K562 (cell line): ENCODE measurements at places on chromosomes 3 and 15. TPM values are rescaled to one million over a fixed set of nuclear protein-coding genes. Genes with fewer than 3 reads are reported as not detected.

DNA sequence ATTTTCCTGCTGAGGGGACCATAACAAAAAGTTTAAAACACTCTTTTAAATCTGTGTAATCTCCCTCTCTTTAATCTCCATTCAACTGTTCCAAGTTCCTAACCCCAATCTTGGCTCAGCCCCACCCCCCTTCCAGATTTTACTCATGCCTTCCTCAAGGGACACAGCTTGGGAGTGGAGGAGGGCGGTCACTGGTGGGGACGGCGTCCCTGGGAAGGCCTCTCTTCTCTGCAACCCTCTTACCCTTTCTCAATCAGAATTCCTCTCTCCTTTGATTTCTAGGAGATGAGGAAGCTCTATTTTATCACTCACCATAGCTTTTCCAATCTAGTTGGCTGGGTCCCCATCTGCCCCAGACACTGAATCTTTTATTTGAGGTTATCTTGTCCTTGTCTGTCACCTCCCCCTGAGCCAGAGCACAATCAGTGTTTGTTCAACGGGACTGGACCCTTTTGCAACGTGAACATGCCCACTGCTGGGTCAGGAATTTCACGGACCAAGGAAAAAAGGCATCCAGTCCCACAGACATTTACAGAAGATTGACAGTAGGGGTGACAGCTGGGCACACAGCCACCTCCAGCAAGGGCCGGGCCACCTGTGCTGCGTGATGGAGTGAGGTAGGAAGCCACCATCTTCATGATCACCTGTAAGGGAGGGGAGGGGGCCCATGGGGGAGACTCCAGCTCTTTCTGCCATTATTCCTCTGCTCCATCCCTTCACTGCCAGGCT lies 84.0 kb upstream of the HERC1 start:
- H3K27ac ChIP-seq = no peak overlapping the region
- no peak for DNase-seq
- H3K36me3 ChIP-seq = no peaks in the 10 kb centered on the region
- no peaks in the 10 kb centered on the region for H3K27me3 ChIP-seq

GRCh38 chr15:50390554-50391264 lies 33.5 kb upstream of the USP8 start:
- no peak overlapping the region for H3K4me3 ChIP-seq
- H3K27me3 ChIP-seq = no peaks in the 10 kb centered on the region
- no peaks in the 10 kb centered on the region for H3K36me3 ChIP-seq
- no peak for DNase-seq
- peak overlapping the region; percentile 64 for H3K27ac ChIP-seq

GRCh38 chr15:90020936-90021507 lies 19.9 kb downstream of the ZNF710 start:
- no peak overlapping the region for H3K27ac ChIP-seq
- no peaks in the 10 kb centered on the region for H3K36me3 ChIP-seq
- no peak overlapping the region for H3K4me3 ChIP-seq
- H3K27me3 ChIP-seq = no peaks in the 10 kb centered on the region
- DNase-seq = no peak

DNA sequence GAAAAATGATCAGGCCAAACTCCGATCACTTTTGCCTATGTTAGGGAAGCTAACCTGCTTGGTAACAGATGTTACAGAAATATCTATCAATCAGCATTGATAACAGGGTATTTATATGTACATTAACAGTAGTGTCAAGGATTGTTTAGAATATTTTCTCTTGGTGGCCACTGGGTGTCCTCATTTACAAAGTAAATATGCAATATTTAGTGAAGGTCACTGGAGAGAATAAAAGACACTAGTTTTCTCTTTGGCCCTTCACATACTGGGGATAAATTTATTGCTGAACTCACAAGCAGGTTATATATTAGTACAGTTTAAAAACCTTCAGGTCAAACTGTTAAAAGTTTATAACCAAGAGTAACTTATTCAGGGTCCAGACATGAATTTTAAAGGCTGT lies 69.0 kb downstream of the TIGIT start:
- no peak overlapping the region for H3K4me3 ChIP-seq
- H3K36me3 ChIP-seq = no peaks in the 10 kb centered on the region
- 0 out of 2 replicates have a peak, but pooled peaks cover 4% of the 10 kb centered on the region for H3K27me3 ChIP-seq
- H3K4me1 ChIP-seq = no peaks in the 10 kb centered on the region
- no peak overlapping the region for H3K27ac ChIP-seq
- DNase-seq = peak; percentile 3

DNA sequence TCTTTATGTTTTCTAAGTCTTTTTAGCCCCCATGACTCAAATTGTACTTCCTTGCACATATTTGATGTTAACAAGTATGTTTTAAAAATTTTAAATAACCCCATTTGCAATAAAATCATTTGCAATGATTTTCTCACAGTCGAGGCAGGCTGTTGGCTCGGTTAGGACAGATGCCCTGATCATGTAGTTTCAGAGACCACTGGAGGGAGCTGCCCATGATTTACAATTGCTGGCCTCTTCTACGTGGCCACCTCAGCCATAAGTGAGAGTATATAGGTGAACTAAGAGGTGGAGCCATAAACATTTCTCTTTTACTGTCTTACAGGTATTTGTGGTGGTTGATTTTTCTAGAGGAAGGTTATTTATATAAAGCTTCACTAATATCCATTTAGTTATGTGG lies 1.7 kb downstream of the DTWD1 start:
- H3K4me3 ChIP-seq = peak overlapping the region; percentile 65; the same call in 1 of the 2 replicates
- DNase-seq = no peak
- H3K27ac ChIP-seq = no peak overlapping the region
- peaks cover 34% of the 10 kb centered on the region for H3K36me3 ChIP-seq
- peaks cover 10% of the 10 kb centered on the region; the same call in 2 of the 3 replicates for H3K4me1 ChIP-seq

Gene EOMES
- 0.07 TPM in 1 of 2 replicates, not detected in the other for total RNA-seq

Gene CYP1A2
- not detected in 2 replicates for total RNA-seq

DNA sequence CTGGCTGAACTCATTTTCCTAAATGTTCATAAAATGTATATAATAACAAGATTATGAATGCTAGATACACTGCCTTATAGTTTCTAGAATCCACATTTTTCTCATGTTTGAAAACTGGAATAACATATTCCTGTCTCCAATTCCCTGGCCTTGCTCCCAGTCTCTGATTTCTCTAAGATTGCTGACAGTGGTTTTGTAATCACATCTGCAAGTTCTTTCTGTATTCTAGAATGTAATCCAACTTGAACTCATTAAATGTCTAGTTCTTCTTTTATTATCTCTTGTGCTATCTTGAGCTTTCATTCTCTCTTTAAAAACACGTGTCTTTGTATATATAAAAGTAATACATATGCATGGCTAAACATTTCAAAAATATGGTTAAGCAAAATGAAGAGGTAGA lies 215.2 kb upstream of the ADAMTS9 start:
- H3K27me3 ChIP-seq = no peaks in the 10 kb centered on the region
- no peak overlapping the region for H3K4me3 ChIP-seq
- no peaks in the 10 kb centered on the region for H3K36me3 ChIP-seq
- no peak overlapping the region for H3K27ac ChIP-seq

Gene IL1RAP
- 0.62 and 1.3 TPM in 2 replicates for total RNA-seq

- H3K27ac ChIP-seq = peak within 1 kb of the TSS; percentile 74
- peaks cover 26% of the 10 kb centered on the region for H3K4me1 ChIP-seq
- peaks cover 31% of the 10 kb centered on the region; the same call in 2 of the 3 replicates for H3K36me3 ChIP-seq
- peak; percentile 94 for DNase-seq
- peak within 1 kb of the TSS; percentile 74 for H3K4me3 ChIP-seq
- H3K27me3 ChIP-seq = no peaks in the 10 kb centered on the region
These were observed at the start of gene GOLGA8A for GRCh38 chr15:34437687-34438086. Gene GOLGA8A (minus strand): TSS chr15:34437808. CDS start chr15:34389691, 48,117 bp downstream.

Gene SNX33
- total RNA-seq = 14.1 and 14.8 TPM in 2 replicates

DNA sequence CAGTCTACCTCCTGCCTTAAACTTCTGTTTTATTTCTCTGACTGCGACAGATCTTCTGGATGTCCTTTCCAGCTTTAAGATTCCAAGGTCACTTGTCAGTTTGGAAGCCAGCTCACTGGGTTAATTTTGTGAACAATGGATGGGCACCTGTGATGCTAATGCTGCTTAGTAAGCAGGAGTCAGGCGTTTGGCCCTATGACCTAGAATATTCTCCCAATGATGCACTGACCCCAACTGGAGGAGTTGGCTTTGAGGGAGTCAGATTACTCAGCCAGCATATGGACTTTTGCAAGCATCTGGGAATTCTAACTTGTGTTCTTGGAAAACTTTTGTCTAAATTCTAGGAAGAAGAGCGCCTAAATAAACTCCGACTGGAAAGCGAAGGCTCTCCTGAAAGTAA lies 28.1 kb downstream of the HACD3 start:
- no peak for DNase-seq
- no peak overlapping the region for H3K27ac ChIP-seq
- H3K27me3 ChIP-seq = no peaks in the 10 kb centered on the region
- H3K4me1 ChIP-seq = no peaks in the 10 kb centered on the region
- H3K4me3 ChIP-seq = no peak overlapping the region

DNA sequence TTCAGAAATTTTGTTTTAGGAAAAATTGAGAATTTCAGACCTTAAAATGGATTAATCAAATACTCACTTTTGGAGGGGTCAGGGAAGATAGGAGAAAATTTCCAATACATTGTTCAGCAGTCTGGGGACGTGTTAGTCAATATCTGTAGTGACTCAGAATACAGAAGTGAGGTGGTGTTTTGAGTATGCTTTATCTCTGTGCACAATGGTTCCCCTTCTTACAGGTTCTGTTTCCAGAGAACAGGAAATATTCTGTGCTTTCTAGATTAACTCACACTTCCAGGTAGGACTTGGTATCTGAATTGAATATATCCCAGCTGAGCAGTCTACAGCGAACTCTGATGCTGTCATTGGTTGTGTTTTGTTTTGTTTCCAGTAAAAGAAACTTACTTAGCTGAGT lies 30.7 kb upstream of the CCDC54 start:
- DNase-seq = peak; percentile 16
- H3K4me3 ChIP-seq = no peak overlapping the region
- no peaks in the 10 kb centered on the region for H3K27me3 ChIP-seq
- H3K27ac ChIP-seq = no peak overlapping the region
- H3K4me1 ChIP-seq = no peaks in the 10 kb centered on the region
- H3K36me3 ChIP-seq = no peaks in the 10 kb centered on the region

- peaks cover 46% of the 10 kb centered on the region for H3K4me1 ChIP-seq
- H3K27me3 ChIP-seq = no peaks in the 10 kb centered on the region
- peak overlapping the region; percentile 91 for H3K27ac ChIP-seq
- peaks cover 16% of the 10 kb centered on the region; the same call in 1 of the 3 replicates for H3K36me3 ChIP-seq
- peak; percentile 96 for DNase-seq
- H3K4me3 ChIP-seq = no peak overlapping the region; the same call in 1 of the 2 replicates
These were observed 20.3 kb downstream of the PPCDC start for GRCh38 chr15:75043509-75044257.

Gene DIPK2A
- total RNA-seq = 10.8 and 11.1 TPM in 2 replicates

DNA sequence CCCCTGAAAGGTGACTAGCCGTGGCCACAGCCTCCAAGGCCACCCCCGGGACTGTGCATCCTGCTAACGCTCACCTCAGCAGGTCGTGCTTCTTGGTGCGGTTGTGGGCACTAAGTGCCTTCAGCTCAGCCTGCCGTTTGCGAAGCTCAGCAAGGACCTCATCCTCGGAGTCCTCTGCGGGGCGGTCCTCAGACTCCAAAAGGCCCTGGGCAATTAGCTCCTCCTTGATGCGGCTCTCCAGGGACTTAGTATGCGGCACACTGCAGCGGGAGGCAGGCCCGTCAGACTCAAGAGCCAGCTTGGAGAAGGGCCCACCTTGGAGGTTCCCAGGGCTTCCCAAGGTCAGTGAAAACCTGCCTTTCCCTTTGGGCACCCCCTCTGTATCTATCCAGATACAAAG lies 8.3 kb downstream of the TADA3 start:
- H3K36me3 ChIP-seq = peaks cover 65% of the 10 kb centered on the region
- DNase-seq = no peak
- H3K4me1 ChIP-seq = peaks cover 45% of the 10 kb centered on the region
- no peaks in the 10 kb centered on the region for H3K27me3 ChIP-seq
- no peak overlapping the region for H3K4me3 ChIP-seq

Gene DPPA4
- 0.53 and 0.94 TPM in 2 replicates for total RNA-seq

DNA sequence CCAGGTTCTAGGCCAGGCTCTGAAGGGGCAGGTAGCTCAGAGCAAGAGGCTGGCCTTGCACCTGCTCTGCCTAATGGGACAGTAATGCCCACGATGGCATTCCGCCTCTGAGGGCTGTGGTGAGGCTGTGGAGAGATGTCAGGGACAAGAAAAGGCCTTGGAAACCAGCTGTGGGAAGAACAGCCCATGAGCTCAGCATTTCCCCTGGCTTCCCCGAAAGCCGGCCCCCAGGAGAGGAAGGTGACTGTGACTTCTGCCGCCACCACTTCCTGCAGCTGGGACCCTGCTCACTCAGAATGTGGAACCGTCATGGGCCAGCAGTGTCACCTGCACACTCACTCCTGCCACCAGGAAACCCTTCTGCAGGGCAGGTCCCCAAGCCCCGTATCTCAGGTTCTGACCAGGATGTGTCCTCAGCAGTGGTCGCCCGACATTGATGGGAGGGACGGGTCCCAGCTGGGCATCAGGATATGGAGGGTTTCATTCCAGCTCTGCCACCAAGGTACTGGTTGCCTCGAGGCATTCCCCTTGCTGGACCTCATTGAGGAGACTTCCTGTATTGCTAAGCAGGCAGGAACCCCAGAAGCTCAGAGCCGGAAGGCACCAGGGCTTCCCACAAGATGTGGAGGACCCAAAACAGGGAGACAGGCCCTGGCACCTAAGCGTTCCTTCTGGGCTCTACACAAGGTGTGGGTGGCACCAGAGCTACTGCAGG lies 30.7 kb downstream of the SEMA7A start:
- H3K36me3 ChIP-seq = no peaks in the 10 kb centered on the region
- no peak for DNase-seq
- no peak overlapping the region for H3K27ac ChIP-seq
- peaks cover 64% of the 10 kb centered on the region for H3K4me1 ChIP-seq
- H3K27me3 ChIP-seq = no peaks in the 10 kb centered on the region
- H3K4me3 ChIP-seq = no peak overlapping the region

- DNase-seq = no peak
- no peaks in the 10 kb centered on the region for H3K27me3 ChIP-seq
- no peaks in the 10 kb centered on the region for H3K36me3 ChIP-seq
These were observed 65.2 kb downstream of the TRAT1 start for GRCh38 chr3:108887777-108888176.

Gene PCOLCE2
- total RNA-seq = 0.49 and 1.0 TPM in 2 replicates

Gene FANCD2OS
- total RNA-seq = not detected in 2 replicates

Gene CD96
- total RNA-seq = 0.78 and 1.6 TPM in 2 replicates

DNA sequence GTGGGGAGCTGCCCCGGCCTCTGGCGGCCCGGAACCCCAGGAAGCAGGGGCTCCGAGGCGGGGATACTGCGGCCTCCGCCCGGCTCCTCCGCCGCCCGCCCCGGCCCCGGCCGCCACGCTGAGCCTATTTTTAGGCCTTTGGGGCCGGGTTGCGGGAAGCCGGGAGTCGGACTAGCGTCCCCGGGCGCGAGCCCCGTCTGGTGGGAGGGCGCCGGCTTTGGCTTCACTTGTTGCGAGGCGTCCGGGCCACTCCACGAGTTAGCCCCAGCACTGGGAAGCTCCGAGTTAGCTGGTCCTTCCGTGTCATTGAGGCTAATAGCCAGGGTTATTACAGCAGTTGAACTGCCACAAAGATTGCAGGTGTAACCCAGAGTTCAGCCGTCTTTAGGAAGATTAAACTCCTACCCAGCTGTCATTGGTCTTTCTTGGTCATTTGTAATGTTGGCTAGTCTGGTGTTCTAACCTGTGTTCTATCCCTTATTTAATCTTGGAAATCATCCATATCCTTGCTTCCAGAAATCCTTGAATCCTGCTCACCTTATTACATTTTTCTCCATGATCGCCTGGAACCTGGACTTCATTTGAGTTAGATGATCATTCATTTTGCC lies 791 bp downstream of the GYG1 start:
- peak overlapping the region; percentile 86 for H3K4me3 ChIP-seq
- peak overlapping the region; percentile 67; the same call in 2 of the 3 replicates for H3K27ac ChIP-seq
- H3K27me3 ChIP-seq = peaks cover 3% of the 10 kb centered on the region
- H3K36me3 ChIP-seq = peaks cover 21% of the 10 kb centered on the region; the same call in 2 of the 3 replicates
- DNase-seq = peak; percentile 54
